Femur (tissue), 1 donor: ENCODE measurements at places on chromosomes 5 and 9.

DNA sequence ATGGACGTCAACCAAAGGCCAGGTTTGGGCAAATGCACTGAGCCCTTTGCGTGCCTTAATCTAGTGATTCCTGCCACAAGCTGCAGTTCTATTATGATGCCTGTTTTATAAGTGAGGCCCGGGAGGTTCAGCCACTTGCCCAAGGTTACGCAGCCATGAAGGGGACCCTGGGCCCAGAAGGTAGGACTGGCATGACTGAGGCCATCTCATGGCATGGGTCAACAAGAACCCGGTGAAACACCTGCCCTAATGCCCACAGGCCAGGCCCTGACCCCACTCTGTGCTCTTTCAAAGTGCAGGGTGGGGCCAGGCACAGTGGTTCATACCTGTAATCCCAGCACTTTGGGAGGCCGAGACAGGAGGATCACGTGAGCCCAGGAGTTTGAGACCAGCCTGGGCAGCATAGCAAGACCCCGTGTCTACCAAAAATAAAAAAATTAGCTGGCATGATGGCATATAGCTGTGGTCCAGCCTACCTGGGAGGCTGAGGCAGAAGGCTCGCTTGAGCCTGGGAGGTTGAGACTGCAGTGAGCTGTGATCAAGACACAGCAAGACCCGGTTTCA, 8.6 kb downstream of the NINJ1 start:
- DNase-seq, result no peak

- peak; percentile 58 for DNase-seq
Observed at GRCh38 chr9:130327781-130328348, 62.3 kb downstream of the HMCN2 start.

DNA sequence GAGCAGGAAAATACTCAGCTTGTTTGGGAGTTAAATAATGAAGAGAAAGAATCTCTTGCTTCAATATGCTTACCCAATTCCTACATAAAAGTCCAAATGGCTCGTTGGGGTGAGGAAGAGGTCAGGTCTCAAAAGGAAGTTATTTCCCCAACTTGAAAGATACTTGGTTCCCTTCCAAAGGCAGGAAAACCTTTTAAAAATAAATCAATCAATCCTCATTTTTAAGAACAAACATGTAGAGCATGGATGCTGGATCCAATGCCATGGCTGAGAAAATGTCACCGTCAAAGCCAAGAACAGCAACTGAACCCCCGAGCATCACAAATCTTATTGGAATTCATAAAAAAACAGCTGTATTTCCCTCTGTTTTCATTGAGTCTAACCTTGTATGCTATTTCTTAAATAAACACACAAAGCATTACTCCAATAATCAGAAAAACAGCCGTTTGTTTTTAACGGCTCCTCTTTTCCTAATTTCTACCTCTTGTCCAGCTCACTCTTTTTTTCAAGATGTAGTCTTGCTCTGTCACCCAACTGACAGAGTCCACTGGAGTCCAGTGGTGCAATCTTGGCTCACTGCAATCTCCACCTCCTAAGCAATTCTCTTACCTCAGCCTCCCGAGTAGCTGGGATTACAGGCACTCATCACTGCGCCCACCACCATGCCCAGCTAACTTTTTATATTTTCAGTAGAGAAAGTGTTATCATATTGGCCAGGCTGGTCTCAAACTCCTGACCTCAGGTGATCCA, 140.7 kb downstream of the GNA14 start:
- DNase-seq, result peak; percentile 46

GRCh38 chr9:114382699-114383520, 4.9 kb downstream of the AKNA start:
- no peak for DNase-seq

DNA sequence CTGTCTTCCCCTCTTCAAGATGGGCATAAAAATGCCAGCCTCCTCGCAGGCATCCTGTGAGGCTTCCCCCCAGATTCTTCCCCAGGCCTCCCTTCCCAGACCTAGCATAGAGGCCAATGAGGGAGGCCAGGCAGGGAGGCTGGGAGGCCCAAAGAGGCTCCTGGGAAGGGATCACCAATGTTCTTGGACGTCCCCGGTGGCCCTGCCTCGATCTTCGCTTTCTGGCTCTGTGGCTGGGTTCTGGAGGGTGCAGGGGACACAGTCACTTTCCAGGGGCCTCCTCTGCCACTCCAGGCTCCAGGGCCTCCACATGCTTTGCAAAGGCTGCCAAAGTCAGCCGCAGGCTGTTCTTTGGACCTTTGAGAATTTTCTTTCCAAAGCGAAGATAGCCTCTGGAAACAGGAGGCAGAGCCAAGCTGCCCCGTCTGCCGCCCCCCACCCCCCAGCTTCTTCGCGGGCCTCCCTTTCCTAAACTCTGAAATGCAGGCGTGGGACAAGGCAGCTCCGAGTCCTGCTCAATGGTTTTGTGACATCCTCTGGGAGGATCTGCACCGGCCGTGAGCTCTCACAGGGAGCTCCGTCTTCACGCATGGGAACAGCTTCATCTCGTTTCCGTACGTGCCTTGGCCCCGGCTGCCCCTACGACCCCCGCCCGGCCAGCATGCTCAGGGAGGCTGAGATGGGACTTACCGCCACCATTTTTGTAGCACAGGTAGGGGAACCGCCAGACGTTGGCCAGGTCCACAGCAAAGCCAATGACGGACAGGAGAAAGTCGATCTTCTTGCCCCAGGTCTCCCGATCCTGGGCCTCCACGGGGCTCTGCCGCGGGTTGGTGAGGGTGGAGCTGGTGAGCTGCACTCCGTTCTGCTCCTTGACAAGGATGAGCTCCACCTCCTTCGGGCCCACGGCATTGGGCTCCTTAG, 2.8 kb downstream of the SLC6A3 start:
- no peak for DNase-seq

DNA sequence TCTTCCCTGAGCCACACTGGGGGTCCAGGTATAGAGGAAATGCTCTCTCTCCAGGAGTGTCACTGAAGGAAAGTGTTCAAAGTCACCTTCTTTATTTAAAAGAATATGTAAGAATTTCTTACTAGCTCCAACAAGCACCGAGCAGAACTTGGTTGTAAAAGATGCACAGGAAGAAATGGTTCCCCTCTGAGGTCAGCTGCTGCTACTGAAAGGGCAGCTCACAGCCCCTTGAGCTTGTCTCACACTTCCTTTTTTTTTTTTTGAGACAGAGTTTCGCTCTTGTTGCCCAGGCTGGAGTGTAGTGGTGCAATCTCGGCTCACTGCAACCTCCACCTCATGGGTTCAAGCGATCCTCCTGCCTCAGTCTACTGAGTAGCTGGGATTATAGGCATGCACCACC, 77.2 kb downstream of the PRRT1B start:
- no peak for DNase-seq

- no peak for DNase-seq
Observed at GRCh38 chr5:122319897-122320296, 7.9 kb downstream of the SNCAIP start.

DNA sequence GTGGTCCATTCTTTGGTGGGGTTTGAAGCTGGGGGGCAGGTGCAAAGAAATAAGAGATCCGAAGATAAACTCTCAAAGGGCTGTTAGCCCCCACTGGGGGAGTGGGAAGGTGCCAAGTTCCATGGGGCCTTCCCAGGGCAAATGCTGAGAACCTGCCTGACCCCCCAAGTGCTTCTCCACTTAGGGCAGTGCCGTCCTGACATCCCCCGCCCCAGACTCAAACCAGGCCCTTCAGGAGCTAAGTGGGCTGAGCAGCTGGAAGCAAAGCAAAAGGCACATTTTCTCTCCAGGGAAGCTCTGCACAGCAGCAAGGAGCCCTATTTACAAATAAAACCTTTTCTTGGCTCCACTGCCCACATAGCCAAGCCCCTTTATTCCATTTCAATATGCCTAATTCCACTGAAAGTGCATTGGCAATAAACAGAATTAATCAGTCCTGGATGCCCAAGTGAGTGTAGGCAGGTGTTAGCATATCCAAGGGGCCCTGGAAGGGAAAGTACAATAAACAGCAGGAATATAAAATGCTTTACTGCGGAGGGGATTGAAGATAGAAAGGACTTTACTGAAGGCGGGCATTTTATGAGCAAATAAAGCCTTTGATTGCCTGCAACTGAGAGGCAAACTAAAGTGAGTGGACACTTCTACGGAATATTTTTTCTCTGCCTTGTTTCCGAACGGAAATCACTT, 44.6 kb downstream of the WHRN start:
- DNase-seq, result no peak

GRCh38 chr5:112077180-112077579, 320.2 kb upstream of the NREP start:
- DNase-seq, result no peak

DNA sequence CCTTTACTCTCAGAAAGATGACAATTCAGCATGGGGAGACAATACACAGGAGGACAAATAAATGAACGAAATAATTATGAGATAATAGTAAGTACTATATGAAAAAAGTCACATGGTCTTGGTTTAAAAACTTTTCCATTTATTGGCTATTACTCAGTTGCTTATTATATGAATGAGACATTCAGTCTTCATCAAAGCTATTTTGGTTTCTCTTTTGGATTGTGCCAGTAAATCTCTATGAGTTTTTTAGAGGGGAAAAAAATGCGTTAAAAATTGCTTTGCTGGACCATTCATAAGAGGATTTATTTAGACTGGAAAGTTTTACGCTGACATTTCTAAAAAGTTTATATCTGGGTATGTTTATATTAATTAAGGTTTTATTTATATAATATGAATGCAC, 137.7 kb downstream of the AOPEP start:
- DNase-seq, result no peak

GRCh38 chr5:31598640-31599611, 40.0 kb upstream of the PDZD2 start:
- DNase-seq, result no peak

- no peak for DNase-seq
Observed at GRCh38 chr5:135843571-135844337, 9.3 kb downstream of the SLC25A48 start.

- no peak for DNase-seq
Observed at GRCh38 chr9:138040446-138041430, 163.2 kb downstream of the CACNA1B start.

DNA sequence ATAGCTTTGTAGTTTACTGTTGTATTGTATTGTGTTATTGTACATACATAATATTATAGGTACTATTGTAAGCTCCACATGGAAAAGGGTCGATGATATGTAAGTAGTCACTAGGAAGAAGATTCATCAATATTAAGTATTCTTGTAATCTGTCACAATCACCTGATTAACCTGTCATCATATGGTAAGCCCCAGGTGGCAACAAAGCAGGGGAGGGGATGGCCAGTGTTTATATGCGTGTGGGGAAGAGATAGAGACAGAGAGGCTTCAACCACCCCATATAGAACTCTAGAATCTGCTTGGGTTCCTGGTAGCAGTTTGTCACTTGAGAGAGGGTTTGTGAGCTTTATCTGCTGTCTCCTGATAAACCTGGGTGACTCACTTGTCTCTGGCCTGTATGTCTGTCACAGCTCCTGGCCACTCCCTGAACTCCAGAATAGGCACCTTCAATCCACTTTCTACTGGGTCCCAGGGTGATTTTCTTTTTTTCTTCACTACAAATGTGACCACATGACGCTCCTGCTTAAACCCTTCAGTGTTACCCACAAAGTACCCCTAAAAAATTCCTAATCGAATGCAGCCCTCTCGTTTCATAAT, 48.9 kb upstream of the CPEB4 start:
- DNase-seq, result no peak

- DNase-seq, result no peak
Observed at GRCh38 chr5:6636293-6636692, 3.1 kb downstream of the SRD5A1 start.

GRCh38 chr9:109050444-109050843, 37.1 kb upstream of the CTNNAL1 start:
- no peak for DNase-seq

GRCh38 chr9:89353989-89354388, 35.7 kb downstream of the SECISBP2 start:
- DNase-seq, result no peak

DNA sequence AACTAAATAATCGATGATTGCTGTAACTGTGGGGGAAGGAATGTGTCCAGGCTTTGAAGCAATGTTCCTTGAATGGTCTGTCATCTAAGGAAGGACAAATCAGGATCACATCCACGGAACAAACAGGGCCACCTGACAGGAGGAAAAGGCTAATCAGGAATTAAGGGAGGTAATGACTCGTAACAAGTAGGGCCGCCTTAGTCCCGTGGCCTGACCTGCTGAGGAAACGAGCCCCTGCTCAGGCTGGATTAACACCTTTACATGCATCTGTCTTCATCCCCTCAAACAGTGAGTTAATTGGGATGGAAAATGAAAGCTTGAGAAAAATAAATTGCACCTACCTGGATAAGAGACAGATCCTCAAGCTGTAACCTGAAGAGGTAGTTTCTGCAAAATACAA, 227.8 kb downstream of the SEMA5A start:
- DNase-seq, result no peak

GRCh38 chr9:92617951-92618510, 51.9 kb downstream of the IPPK start:
- DNase-seq, result no peak

- DNase-seq, result peak; percentile 90
Observed at GRCh38 chr9:133238272-133238850, 29.3 kb upstream of the OBP2B start.

DNA sequence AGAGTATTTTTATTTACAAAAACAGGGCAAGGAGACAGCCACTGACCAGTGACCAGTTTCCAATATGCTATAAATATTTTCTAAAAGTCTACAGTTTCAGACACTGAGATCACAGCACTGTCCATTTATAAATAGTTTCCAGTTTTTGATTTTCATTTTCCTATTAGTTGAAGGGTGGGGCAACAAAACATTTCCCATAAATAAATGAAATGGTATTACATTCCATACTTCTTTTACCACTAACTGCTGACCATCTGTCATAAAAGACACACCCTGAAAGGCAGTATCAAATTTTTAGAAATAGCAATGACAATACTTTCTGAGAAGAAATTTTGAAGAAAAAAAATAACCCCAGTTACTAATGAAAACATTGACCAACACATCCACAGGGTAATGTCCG, 126.7 kb downstream of the ARSB start:
- DNase-seq, result no peak

GRCh38 chr5:153352685-153353219, 137.7 kb upstream of the GRIA1 start:
- no peak for DNase-seq

DNA sequence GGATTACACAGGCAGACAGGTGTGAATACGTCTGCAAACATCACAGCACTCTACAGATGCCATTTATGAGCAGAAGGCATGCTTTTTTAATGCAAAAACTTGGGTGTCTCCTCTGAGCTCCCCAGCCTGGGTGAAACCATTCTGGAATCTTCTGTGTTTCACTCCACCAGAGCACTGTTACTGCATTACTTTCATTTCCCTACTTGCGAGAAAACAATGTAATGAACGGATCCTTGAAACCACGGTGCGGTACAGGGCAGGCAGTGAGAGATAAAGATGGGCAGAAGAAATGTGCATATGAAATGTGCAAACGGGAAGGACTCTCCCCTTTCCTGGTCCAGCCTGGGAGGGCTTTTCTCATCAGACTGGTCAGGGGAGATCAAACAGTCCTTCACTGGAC, 584.3 kb upstream of the KLF4 start:
- DNase-seq, result no peak

- DNase-seq, result no peak
Observed at GRCh38 chr5:179131321-179131835, 71.2 kb downstream of the ZNF354C start.

DNA sequence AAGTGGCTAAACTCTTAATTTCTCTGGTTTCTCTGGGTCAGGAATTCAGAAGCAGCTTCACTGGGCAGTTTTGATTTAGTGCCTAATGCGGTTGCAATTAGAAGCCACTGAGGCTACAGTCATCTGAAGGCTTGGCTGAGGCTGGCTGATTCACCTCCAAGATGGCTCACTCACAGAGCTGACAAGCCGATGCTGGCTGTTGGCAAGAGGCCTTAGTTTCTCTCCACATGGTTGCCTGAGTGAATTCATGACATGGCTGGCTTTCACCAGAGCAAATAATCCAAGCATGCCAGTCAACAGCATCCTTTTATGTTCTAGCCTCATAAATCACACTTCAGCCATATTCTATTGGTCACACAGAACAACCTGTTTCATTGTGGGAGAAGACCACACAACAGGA, 2.8 kb upstream of the CDK7 start:
- no peak for DNase-seq
